Upper lobe of left lung (tissue), 6 donors: ENCODE measurements at places on chromosomes 6 and 20. TPM values are rescaled to one million over a fixed set of nuclear protein-coding genes. Genes with fewer than 3 reads are reported as not detected.

GRCh38 chr6:54262971-54263370, 45.3 kb upstream of the TINAG start:
- DNase-seq: no peak
- H3K36me3 ChIP-seq: no peaks in the 10 kb centered on the region
- no peaks in the 10 kb centered on the region for H3K4me1 ChIP-seq
- H3K27ac ChIP-seq: no peak overlapping the region
- H3K4me3 ChIP-seq: no peak overlapping the region
- no peaks in the 10 kb centered on the region for H3K27me3 ChIP-seq

- H3K27ac ChIP-seq: no peak overlapping the region
- no peaks in the 10 kb centered on the region for H3K36me3 ChIP-seq
- H3K4me3 ChIP-seq: no peak overlapping the region
Measured at GRCh38 chr6:72553531-72554511, 68.0 kb upstream of the KCNQ5 start.

GRCh38 chr20:46070215-46070900, 19.4 kb downstream of the NCOA5 start:
- no peaks in the 10 kb centered on the region for H3K4me1 ChIP-seq
- no peak overlapping the region for H3K27ac ChIP-seq
- H3K4me3 ChIP-seq: no peak overlapping the region
- H3K36me3 ChIP-seq: peaks cover 77% of the 10 kb centered on the region

FAM209A gene
- 1.5 TPM for total RNA-seq

- no peak overlapping the region for H3K4me3 ChIP-seq
- no peak for DNase-seq
- peaks cover 9% of the 10 kb centered on the region for H3K4me1 ChIP-seq
Measured at GRCh38 chr6:56668158-56668557, 25.5 kb upstream of the DST start.

DNA sequence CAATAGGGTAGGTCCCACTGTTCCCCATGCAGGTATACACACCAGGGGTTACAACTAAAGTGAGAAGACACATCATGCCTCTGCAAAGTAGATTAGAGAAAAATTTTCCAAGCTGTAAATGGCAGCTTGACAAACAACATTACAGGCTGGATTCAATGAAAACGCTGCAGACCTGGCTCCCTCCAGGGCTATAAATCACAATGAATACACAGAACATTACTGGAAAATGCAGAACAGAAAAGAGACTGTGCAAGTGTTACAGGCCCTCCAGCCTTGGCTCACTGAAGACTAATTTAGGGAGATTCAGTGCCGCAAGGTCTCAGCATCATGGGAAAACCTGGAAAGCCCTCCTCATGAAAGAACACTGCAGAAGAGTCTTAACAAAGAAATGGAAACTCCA, 207.8 kb downstream of the KHDC1L start:
- no peaks in the 10 kb centered on the region for H3K36me3 ChIP-seq
- H3K4me3 ChIP-seq: no peak overlapping the region
- H3K27me3 ChIP-seq: no peaks in the 10 kb centered on the region
- no peak for DNase-seq
- H3K27ac ChIP-seq: no peak overlapping the region

SLC22A2 gene
- not detected for total RNA-seq

DNA sequence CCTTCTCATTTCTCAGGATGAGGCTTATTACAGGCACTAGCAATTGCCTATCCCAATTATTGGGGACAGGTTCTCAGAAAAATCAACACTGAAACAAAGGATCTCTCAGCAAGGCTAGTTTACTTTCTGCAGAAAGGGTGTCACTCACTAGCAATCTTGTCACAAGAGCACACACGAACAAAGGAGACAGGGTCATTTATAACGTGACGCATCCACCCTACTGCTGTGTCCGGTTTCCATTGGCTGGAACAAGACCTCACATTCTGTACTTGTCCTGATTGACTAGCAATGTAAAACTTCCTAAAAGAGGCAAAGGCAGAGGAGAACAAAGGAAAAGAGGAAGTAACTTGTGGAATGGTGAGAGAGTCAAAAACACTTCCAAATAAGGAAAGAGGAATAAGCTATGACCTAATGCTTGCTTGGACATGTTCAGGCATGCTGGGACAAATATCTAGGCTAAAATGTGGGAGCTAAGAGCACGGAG, 160.2 kb upstream of the STXBP5 start:
- no peak for DNase-seq
- H3K4me3 ChIP-seq: no peak overlapping the region
- H3K4me1 ChIP-seq: no peaks in the 10 kb centered on the region
- H3K27ac ChIP-seq: no peak overlapping the region
- H3K27me3 ChIP-seq: no peaks in the 10 kb centered on the region
- H3K36me3 ChIP-seq: no peaks in the 10 kb centered on the region

DNA sequence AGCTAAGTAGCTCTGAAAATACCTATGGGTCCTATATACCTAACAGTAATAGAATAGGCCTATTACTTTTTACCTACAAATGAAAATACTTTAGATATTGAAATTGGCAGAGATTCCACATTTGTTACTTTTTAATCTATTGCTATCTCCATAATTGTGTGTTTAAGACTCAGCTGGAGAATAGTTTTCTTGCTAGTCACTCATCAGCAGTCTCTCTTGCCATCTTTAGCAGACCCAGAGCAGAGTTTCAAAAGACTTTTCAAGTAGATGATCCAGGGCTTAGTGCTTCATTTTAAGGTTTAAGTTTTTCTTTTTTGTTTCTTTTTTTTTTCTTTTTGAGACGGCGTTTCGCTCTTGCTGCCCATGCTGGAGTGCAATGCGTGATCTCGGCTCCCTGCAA, 12.9 kb downstream of the ANKS1A start:
- H3K27me3 ChIP-seq: no peaks in the 10 kb centered on the region
- no peaks in the 10 kb centered on the region for H3K4me1 ChIP-seq
- no peak overlapping the region for H3K27ac ChIP-seq
- no peaks in the 10 kb centered on the region for H3K36me3 ChIP-seq

DNA sequence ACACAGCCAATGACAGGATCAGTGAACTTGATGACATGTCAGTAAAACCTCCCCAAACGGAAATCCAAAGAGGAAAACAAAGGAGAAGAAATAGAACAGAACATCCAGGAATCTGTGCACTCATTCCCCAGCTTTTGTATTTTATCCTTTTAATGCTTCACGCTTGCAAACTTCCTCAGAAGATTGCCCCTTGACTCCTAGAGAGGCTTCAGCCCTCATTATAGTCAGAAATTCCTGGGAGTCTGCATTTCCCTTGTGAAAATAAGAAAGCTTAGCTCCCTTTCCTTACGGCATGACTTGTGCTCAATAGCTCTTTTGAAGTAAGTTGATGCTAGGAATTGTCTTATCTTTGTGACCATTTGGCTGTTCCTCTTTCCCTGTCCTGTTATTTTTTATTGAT, 313.6 kb upstream of the OPRM1 start:
- DNase-seq: no peak
- no peak overlapping the region for H3K27ac ChIP-seq
- H3K4me3 ChIP-seq: no peak overlapping the region
- no peaks in the 10 kb centered on the region for H3K27me3 ChIP-seq

CHRNA4 gene
- not detected for total RNA-seq

DNA sequence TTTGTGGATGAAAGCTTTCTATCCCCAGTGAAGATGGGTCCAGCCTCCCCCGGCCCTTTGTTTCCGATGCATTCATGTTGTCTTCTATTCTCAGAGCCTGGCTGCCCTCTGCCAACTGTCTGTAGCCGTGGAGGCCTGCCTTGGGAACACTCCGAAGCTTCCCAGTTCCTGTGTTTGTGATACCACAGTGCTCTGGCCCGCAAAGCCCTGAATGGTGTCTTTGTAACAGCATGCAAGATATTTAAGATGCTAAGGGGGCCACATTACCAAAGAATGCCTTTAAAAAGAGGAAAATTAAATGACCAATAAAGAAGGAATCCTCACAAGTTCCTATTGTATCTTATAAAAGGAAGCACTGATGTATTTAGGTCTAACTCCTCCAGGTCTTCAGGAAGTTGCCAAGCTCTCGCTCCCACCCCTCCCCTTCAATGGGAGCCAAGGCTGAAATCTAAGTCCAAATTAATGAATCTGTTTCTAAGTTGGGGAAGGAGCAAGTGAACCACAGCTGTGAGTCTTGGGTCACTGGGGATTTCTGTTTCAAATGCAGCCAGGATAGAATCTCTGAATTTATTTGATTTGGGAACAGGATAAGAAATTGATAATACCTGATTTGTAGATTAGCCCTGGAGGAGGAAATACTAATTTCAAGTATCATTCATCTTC, 596.1 kb downstream of the QKI start:
- no peak overlapping the region for H3K4me3 ChIP-seq
- no peaks in the 10 kb centered on the region for H3K4me1 ChIP-seq
- DNase-seq: no peak
- H3K36me3 ChIP-seq: no peaks in the 10 kb centered on the region
- no peaks in the 10 kb centered on the region for H3K27me3 ChIP-seq
- no peak overlapping the region for H3K27ac ChIP-seq

- H3K27me3 ChIP-seq: no peaks in the 10 kb centered on the region
- no peak overlapping the region for H3K4me3 ChIP-seq
- H3K4me1 ChIP-seq: no peaks in the 10 kb centered on the region
- DNase-seq: no peak
- no peak overlapping the region for H3K27ac ChIP-seq
Measured at GRCh38 chr6:49607391-49607982, 29.2 kb downstream of the RHAG start.

DNA sequence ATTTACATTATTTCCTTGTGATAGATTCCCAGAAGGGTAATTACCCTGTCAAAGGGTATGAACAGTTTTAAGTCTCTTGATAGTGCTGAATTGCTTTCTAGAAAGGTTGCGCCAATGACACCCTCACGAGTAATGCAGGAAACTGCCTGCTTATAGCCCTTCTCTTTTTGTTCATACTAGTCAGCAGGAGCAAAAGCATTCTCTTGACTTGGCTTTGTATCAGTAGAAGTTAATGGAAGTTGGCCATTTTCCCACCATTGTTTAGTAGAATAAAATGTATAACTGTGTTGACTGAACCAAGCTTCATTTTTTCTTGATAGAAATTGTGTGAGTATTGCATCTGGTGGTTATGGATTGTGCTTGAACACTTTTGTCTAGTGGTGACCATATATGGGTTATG, 100.1 kb downstream of the FARS2 start:
- H3K27ac ChIP-seq: no peak overlapping the region
- H3K4me3 ChIP-seq: no peak overlapping the region
- H3K36me3 ChIP-seq: no peaks in the 10 kb centered on the region
- DNase-seq: no peak
- no peaks in the 10 kb centered on the region for H3K27me3 ChIP-seq

DNA sequence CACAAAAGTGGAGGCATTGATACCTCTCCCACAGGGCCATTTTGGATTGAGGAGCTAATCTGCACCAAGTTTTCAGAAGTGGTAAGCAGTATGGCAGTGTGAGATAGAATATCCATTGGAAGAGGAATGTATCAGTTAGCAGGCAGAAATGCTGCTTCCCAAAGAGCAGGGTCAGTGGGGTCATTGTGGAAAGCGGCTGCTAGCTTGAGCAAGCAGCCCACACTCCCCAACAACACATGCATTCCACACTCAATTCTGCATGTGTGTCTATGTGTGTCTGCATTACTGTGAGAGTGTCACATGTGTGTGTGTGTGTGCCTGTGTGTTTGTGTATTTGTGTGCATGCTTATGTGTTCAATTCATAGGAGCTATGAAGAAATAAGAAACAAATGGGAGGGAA, 190.9 kb upstream of the FOXA2 start:
- H3K4me3 ChIP-seq: no peak overlapping the region
- no peak for DNase-seq
- H3K36me3 ChIP-seq: no peaks in the 10 kb centered on the region
- H3K27me3 ChIP-seq: no peaks in the 10 kb centered on the region

DNA sequence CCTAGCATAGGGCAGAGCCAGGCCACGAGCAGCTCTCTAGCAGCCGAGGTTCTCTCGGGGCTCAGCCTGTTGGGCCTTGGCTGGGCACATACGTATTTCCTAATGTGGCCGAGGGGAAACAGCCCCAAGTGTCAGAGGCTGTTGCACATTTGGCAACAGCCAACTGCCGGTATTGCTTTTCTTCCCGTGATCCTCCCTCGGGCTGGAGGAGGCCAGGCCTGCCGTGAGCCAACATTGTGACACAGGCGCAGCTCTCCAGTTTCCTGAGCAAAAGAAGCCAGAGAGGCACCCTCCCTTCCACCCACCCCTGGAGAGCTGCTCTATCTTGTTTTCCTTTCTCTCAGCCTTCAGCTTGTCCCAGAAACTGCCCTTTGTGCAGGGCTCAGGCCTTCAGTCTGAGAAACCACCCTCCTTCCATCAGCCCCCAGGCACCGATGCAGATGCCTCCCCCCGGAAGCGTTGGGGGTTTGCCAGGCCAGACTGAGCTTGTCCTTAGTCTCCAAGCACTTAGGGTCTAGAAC, 5.1 kb upstream of the BPI start:
- H3K27me3 ChIP-seq: no peaks in the 10 kb centered on the region
- peaks cover 13% of the 10 kb centered on the region for H3K4me1 ChIP-seq
- DNase-seq: peak; percentile 87
- no peaks in the 10 kb centered on the region for H3K36me3 ChIP-seq

DNA sequence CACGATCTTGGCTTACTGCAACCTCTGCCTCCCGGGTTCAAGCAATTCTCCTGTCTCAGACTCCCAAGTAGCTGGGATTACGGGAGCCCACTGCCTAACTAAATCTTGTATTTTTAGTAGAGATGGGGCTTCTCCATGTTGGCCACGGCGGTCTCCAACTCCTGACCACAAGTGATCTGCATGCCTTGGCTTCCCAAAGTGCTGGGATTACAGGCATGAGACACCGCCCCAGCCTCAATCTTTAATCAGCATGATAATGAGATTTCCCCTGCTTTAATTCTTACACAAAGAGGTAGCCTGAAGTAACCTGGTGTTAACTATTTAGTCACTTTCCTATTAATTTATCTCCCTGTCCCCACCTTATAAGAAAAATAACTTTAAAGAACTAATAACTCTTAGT, 31.3 kb upstream of the TRDN start:
- no peak overlapping the region for H3K27ac ChIP-seq
- no peaks in the 10 kb centered on the region for H3K27me3 ChIP-seq
- no peaks in the 10 kb centered on the region for H3K4me1 ChIP-seq
- H3K36me3 ChIP-seq: no peaks in the 10 kb centered on the region
- no peak overlapping the region for H3K4me3 ChIP-seq

- no peaks in the 10 kb centered on the region for H3K36me3 ChIP-seq
- H3K4me1 ChIP-seq: no peaks in the 10 kb centered on the region
- H3K27ac ChIP-seq: no peak overlapping the region
- no peaks in the 10 kb centered on the region for H3K27me3 ChIP-seq
Measured at GRCh38 chr20:45611054-45611453, 18.5 kb upstream of the WFDC10A start.
